ENCODE measurements at places on chromosomes 3 and 15. TPM values are rescaled to one million over a fixed set of nuclear protein-coding genes. Genes with fewer than 3 reads are reported as not detected.

DNA sequence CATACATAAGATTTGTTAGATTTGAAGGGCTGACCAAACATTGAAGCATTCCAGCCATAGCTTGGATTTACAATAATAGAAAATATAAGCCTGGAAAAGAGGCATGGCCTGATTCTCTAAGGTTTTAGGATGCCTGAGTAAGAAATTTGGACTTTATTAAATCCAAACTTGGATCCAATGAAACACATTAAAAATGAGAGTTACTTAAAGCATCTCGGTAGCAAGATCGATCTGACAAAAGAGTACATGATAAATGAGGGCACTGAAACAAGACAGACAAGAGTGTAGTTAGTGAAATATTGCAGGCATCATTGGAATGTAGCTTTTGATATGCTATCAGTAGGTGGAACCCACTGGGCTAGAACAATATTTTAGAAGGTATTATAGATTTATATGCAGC lies 855.7 kb upstream of the DPPA4 start:
- no peak for DNase-seq

GRCh38 chr3:77686560-77686959 lies 646.7 kb downstream of the ROBO2 start:
- no peak for DNase-seq

- DNase-seq, result no peak
These were observed 70.9 kb downstream of the ANKRD28 start for GRCh38 chr3:15726881-15727280.

GRCh38 chr15:70395164-70395563 lies 297.4 kb upstream of the TLE3 start:
- DNase-seq, result no peak

DNA sequence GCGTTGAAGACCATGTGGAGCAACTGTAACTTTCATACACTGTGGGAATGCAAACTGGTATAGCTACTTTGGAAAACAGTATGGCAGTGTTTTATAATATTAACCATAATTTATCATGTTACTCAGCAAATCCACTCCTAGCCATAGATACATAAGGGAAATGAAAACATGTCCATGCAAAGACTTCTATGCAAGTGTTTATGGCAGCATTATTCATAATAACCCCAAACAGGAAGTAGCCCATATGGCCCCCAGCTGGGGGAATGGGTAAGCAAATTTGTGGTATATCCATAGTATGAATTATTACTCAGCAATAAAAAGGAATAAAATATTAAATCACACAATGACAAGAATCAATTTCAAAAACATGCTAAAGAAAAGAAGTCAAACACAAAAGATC lies 23.0 kb upstream of the GATA2 start:
- DNase-seq, result no peak

GOLGA8T gene
- 0.23 TPM for total RNA-seq

DNA sequence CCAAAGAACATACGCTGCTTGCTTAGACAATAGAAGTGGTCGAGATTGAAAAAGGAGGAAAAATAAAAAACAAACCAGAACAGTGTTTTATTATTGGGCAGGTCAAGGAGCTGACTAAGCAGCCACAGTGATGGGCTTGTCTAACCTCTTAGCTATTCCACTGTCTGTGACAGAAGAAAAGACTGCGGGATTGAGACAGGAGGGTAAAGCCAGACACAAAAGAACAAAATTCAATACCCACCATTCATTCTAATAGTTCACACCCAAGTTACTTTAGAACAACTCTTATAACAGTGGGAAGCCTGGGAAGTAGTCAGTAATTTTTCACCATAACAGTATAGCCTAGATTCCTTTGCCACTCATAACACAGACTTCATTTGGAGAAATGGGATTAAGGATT lies 435.4 kb downstream of the MFSD1 start:
- DNase-seq, result no peak

CCDC71 gene
- 40.8 TPM for total RNA-seq

DNA sequence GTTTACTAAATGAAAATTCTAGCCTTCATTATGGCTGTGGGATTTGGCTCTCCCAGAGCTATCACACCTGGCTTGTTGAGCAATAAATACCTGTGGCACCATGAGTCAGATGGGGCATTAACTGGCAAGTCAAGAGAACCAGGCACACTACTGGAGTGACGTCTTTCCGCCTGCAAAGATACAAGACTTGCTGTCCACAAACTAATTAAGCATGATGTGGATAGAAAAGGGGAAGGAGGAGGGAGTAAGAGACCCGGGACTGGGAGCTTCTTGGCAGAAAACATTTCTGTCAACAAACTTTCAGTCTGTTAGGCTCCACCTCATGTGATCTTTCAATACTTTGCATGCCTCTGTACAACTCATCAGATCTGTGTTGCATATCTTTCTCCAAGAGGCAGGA lies 56.5 kb downstream of the CLDN1 start:
- DNase-seq, result no peak

ST3GAL6 gene
- 13.2 TPM for total RNA-seq

DNA sequence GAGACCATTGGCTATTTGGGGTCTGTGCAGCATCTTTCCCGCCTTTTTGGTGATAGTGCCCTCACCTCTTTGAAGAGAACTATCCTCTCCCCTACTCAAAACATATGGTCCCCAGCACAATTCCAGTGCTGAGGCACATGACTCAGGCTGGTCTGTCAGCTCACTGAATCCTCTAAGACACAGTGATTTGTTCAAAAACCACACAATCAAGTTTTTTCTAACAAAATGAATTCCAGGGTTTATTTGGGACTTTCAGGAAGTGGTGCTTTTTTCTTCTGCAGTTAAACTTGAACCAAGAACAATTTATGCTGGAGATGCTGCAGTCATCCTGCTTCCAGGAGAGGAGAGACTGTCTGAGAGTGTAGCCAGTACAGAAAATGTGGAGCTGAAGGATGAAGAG lies 142.5 kb upstream of the LMCD1 start:
- no peak for DNase-seq

RLBP1 gene
- not detected for total RNA-seq

GRCh38 chr3:157494581-157495281 lies 8.5 kb downstream of the VEPH1 start:
- DNase-seq, result no peak

GRCh38 chr3:30437171-30437601 lies 169.2 kb upstream of the TGFBR2 start:
- DNase-seq, result no peak

DNA sequence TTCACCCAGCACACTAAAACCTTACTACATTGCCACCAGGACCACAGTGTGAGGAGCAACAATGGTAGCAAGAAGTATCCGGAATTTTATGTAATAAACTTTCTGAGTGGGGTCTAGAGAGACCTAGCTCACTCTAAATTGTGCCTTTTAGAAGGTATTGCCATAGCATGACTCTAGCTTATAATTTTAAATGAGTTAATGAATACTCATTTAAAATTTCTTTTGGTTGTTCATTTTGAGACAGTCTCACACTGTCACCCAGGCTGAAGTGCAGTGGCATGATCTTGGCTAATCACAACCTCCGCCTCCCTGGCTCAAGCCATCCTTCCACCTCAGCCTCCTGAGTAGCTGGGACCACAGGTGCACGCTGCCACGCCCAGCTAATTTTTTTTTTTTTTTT lies 26.2 kb downstream of the EDC3 start:
- DNase-seq, result no peak

- DNase-seq, result no peak
These were observed 50.1 kb downstream of the HCN4 start for GRCh38 chr15:73318463-73319351.

DNA sequence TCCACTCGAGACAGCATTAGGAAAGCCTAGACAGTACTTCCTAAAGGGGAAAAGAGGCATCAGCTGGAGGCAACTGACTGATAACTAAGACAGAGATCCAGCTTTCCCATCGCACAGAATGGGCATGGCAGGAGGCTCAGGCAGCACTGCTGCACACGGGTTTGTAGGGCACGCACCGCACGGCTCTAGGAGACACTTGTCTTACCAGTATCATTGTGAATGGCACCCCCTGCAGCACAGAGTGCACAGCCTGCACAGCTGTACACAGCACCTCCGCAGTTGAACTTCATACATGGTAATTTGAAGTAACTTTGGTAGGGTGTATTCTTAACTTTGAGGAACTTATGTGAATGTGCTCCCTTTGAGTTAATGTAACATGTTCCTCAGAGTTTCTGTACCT lies 281.6 kb downstream of the PLCL2 start:
- DNase-seq, result no peak

TFG gene
- total RNA-seq, result 126 TPM

IQCH gene
- total RNA-seq, result 1.1 TPM

DNA sequence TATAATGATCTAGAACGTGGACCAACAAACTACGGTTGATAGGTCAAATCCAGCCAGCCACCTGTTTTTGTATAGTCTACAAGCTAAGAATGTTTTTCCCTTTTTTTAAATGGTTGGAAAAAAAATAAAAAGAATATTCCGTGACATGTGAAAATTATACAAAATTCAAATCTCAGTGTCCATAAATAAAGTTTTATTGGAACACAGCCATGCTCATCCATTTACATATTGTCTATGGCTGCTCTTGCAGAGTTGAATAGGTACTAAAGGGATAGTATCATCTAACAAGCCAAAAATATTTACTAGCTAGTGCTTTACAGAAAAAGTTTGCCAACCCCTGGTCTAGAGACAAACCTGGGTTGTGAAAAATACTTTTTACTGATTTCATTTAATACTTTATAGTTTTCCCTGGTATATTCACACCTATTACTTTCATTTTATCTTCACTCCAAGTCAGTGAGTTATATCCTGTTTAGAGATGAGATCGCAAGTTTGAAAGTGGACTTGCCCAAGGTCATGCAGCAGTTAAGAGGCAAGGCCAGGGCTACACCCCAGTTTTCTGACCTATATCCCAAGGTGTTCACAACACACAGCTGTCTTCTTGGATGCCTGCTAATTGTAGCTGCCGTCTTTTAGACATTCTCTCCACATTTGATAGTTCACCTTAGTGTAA lies 58.4 kb downstream of the IGF2BP2 start:
- DNase-seq, result no peak

DNA sequence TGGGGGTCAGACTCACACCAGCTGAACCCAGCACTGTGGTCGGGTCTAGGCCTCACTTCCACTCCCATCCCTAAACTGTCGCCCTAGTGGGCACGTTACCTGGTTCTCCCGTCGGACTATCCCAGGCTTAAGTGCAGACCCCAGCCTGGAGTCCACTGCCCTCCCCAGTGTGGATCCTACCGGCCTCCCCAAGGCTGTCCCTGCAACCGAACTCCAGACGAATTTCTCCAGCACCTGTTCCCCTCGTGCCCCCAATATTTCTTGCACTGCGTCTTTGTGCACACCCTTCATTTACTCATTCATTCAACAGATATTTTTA lies 26.5 kb downstream of the SLC41A3 start:
- no peak for DNase-seq

GRCh38 chr3:25870452-25870851 lies 80.6 kb downstream of the OXSM start:
- no peak for DNase-seq

CACNA2D3 gene
- total RNA-seq, result not detected

GRCh38 chr3:150254309-150254708 lies 153.8 kb upstream of the TSC22D2 start:
- no peak for DNase-seq

DNA sequence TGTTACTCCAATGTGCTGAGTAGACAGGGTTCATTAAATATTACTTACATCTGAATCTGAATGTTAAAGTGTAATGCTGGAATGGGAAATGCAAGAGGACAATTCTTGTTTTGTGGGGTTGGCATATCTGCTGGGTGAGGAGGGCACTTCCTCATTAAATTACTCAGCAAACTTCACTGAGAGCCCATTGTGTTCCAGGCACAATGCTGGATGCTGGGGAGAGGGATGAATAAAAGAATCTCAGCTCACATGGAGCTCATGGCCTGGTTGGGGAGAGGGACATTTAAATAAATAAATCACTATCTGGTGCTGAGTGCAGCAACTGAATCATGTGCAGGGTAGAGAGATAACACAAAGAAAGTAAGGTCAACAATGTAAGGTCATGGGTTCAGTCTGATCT lies 199.2 kb upstream of the CFAP20DC start:
- DNase-seq, result no peak

- no peak for DNase-seq
These were observed 21.2 kb downstream of the STARD5 start for GRCh38 chr15:81302701-81303109.

MED12L gene
- total RNA-seq, result 0.05 TPM

CEP152 gene
- 3.9 TPM for total RNA-seq

- DNase-seq, result no peak
These were observed 2.5 kb downstream of the SLC22A13 start for GRCh38 chr3:38268087-38268486.

DNA sequence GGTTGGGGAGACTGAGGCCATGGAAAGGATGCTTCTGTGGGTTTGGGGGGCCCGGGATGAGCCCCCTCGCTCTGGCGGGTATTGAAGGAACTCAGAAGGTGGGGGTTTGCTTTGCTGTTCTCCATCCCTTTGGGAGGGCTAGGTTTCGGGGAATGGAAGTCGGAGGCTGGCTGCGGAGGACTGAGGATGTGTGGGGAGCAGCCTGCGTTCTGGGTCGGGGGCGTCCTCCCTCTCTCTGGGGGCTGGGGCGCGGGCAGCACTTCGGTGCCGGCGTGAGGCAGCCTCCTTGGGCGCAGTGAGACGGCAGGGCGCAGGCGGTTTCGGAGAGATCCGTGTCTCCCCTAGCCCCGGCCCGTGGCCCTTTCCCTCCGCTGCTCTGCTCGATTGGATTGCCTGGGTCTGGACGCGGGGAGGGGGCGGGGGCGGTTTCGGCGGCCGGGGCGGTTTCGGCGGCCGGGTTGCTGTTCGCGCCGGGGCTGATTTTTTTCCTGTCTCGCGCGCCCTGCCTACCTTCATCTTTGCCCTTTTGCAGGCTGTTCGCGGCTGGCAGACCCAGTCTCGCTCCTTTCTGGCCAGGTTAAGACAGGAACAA lies 1.4 kb downstream of the PTPRG start:
- DNase-seq, result no peak

GRCh38 chr15:40543082-40543481 lies 21.8 kb downstream of the CCDC32 start:
- no peak for DNase-seq

DNA sequence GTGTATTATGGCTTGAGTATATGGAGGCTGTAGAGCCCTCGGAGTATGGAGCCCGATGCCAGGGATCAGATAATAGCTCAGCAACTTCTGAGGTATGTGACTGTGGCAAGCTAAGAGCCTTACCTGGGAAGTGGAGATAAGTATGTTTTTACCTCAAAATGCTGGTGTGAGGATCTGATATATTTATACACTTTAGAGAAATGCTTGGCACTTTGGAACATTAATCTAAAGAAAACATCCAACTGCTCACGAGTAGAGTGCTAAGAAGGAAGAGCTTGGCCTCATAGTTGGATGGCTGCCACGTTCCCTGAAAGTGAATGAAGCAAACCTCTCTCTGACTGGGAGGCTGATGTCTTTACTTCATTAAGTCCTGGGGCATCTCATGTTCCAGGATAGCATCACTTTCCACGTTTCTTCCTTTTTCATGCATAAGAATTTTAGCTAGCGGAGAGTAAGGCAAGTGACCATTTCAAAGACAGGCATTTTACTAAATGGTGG lies 58.9 kb upstream of the GOLGA8J start:
- DNase-seq, result no peak

DNA sequence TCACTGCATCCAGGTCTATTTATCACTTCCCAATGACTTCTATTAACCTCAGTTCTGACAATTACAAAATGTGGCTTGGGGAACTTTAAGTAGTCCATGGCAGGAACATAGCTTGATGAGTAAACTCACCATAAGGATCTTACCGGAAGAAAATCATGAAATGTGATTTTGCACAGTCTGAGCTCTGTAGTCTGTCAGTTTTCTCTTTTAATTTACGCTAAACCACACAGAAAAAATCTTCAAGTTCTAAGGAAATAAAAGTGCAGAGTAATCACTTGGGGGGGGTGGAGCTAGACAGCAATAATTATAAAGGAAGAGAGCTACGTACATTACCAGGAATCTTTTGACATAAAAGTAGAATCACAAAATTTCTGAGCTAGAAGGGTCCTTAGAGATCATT lies 9.2 kb downstream of the TBC1D5 start:
- DNase-seq, result no peak
